ENCODE measurements at places on chromosomes 5 and 9.

DNA sequence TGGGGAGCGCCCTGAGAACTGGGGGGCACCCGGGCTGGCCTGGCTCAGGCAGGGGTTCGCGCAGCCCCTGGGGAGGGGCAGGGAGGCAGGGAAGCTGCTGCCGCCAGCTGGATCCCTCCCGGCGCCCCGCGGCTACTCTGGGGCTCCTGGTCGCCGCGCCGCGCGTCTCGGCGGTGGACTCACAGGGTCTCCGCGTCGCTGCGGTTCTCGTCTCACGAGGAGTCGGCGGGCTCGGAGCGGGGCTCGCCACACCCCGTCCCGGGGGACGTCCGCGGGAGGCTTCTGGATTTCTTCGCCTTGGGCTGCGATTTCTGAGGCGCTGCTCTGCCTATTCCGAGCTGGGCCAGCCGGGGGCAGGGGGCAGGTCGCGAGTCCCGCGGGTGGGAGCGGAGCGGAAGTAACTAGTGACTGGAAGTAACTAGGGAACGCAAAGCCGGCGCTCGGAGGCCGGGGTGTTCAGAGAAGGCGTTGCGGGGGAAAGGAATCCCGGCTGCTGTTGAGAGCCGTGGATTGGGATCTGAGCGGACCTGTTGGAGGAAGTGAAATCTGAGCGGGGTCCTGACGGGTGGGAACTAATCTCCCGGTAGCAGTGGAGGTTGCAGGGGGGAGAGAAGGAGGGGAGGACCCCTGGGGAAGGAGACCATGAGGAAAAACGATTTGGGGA is 511 bp downstream of the CYSTM1 start:
- peak overlapping the region; percentile 93 for H3K4me3 ChIP-seq
- H3K27ac ChIP-seq = peak overlapping the region; percentile 82
- DNase-seq = no peak
- peaks cover 17% of the 10 kb centered on the region for H3K4me1 ChIP-seq
- H3K27me3 ChIP-seq = peaks cover 5% of the 10 kb centered on the region
- H3K36me3 ChIP-seq = no peaks in the 10 kb centered on the region

GRCh38 chr5:82821846-82822633 is 255.2 kb downstream of the TMEM167A start:
- H3K27me3 ChIP-seq = no peaks in the 10 kb centered on the region
- no peaks in the 10 kb centered on the region for H3K36me3 ChIP-seq
- no peak overlapping the region for H3K4me3 ChIP-seq
- no peaks in the 10 kb centered on the region for H3K4me1 ChIP-seq
- H3K27ac ChIP-seq = no peak overlapping the region

DNA sequence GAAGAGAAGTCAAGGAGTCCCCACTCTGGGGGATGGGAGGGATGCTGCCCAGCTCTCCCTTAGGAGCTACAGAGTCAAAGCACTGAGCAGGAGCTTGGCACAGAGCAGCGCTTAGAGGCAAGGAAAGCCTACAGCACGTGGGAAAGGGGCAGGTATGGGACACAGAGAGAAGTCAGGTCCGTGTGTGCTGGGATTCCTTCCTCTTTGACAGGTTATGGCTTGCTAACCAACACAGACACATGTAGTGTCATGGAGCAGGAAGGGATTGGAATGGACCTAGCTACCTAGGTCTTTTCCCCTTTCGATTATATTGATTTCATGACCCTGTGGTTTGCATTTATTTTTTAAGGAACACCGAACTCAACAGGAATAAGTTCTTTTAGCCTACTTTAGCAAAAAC is 208.5 kb upstream of the TUT7 start:
- no peak overlapping the region for H3K27ac ChIP-seq
- H3K4me3 ChIP-seq = no peak overlapping the region
- peaks cover 17% of the 10 kb centered on the region for H3K36me3 ChIP-seq
- no peaks in the 10 kb centered on the region for H3K4me1 ChIP-seq

DNA sequence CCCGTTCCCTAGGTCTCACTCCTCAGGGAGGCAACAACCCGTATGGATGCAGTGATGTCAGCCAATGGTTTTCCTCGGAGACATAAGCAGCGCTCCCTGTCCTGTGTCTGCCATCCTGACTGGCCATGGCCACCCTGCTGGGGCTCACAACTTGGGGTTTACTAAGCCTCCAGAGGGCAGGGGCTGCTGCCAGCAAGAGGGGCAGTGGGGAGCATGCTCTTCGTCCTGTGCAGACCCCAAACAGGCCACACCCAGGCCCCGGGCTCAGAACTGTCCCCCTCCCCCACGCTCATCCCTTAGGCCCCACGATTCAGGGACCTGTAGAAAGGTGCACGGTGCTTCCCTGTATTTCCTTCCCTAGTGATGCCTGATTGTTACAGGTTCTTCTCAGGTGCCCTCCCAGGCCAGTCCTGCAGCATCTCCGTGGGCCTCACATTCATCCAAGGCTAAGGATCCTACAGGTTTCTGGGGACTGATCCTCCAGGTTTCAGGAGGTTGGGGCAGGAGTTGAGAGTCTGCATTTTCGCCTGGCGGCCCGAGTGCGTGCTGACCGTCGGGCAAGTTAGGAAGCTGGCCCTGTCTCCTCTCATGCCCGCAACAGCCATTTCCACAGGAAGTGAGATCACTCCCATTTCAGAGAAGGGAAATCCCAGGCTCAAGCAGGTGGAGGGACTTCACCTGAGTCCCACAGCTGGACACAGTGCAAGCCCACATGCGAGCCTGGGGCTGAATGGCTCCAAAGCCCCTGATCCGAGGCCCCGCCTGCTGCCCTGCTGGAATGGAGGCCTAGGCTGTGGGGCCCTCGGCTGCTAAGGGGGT is 217.6 kb downstream of the ROR2 start:
- H3K27me3 ChIP-seq = peaks cover 5% of the 10 kb centered on the region
- no peak overlapping the region for H3K4me3 ChIP-seq
- H3K4me1 ChIP-seq = no peaks in the 10 kb centered on the region
- DNase-seq = no peak
- H3K27ac ChIP-seq = no peak overlapping the region

DNA sequence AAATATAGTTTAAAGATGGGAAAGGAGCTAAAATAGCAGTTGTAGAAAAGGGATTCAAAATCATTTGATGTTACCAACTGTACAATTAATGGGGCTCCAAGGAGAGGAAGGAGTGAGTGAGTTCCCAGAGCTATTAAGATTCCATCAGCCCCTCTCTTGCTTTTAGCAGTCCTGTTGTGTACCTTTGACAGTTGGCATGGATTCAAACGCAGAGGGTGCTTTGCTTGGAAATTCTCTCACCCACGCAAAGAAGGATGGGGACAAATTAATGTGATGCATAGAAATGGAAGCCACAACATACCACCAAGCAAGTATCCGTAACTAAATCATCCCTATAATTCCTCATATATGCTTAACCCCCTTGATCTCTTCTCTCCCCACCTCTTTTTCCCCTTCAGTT is 461.3 kb downstream of the EBF1 start:
- H3K36me3 ChIP-seq = no peaks in the 10 kb centered on the region
- H3K4me3 ChIP-seq = no peak overlapping the region
- H3K27ac ChIP-seq = no peak overlapping the region
- no peaks in the 10 kb centered on the region for H3K4me1 ChIP-seq

- no peak overlapping the region for H3K27ac ChIP-seq
- H3K36me3 ChIP-seq = no peaks in the 10 kb centered on the region
- no peak overlapping the region for H3K4me3 ChIP-seq
- DNase-seq = no peak
- H3K4me1 ChIP-seq = no peaks in the 10 kb centered on the region
- no peaks in the 10 kb centered on the region for H3K27me3 ChIP-seq
Measured at GRCh38 chr5:33311893-33312292, 128.9 kb upstream of the TARS1 start.

DNA sequence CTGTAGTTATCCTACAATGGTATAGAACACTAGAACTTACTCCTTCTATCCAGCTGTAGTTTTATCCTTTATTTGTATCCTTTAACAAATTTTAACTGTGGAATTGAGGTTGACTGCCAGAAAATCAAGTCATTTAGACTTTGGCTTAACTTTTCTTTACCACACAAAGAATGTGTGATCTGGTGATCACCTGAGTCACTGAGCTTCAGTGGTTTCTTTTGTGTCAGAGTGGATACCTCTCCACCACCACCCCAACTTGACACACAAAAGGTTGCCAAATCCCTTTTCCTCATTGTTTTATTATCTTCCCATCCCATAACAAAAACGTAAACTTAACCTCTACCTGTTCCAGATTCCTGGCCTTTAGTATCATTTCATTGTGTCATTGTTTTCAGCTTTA is 5.5 kb downstream of the OTULIN start:
- H3K36me3 ChIP-seq = peaks cover 22% of the 10 kb centered on the region
- H3K27ac ChIP-seq = no peak overlapping the region
- H3K4me1 ChIP-seq = peaks cover 48% of the 10 kb centered on the region
- no peak for DNase-seq
- H3K4me3 ChIP-seq = peak overlapping the region; percentile 13
- H3K27me3 ChIP-seq = no peaks in the 10 kb centered on the region

GRCh38 chr5:180090098-180090768 is 18.7 kb upstream of the RNF130 start:
- H3K27me3 ChIP-seq = peaks cover under 1% of the 10 kb centered on the region
- H3K27ac ChIP-seq = peak overlapping the region; percentile 90
- DNase-seq = peak; percentile 85

GRCh38 chr9:21340735-21341134 is 5.5 kb upstream of the KLHL9 start:
- no peak overlapping the region for H3K27ac ChIP-seq
- DNase-seq = no peak
- no peaks in the 10 kb centered on the region for H3K36me3 ChIP-seq
